ENCODE measurements at places on chromosomes 2 and 18.

DNA sequence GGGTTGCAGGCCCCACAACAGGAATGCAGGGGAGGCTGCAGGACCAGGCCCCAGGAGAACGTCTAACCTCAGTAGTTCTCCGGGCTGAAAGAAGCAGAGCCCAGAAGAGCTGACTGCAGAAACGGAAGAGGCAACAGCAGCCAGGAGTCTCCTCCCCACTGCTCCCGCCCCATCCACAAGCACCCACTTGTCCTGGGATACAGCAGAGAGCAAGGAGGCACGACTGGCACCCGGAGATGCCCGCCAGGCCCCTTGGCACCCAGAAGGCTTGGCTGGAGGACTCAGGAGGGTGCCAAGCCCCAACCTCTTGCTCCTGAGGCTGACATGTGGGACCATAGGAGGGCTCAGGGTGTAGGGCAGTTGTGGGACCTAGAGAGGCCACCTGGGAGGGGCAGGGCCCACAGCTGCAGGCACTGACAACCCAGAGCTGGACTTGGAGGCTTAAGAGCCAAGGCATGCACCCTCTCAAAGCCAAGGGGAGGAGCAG is 29.0 kb upstream of the TNS1 start:
- DNase-seq, result no peak

GRCh38 chr2:161424891-161425727 is 9.0 kb downstream of the TBR1 start:
- DNase-seq, result no peak

DNA sequence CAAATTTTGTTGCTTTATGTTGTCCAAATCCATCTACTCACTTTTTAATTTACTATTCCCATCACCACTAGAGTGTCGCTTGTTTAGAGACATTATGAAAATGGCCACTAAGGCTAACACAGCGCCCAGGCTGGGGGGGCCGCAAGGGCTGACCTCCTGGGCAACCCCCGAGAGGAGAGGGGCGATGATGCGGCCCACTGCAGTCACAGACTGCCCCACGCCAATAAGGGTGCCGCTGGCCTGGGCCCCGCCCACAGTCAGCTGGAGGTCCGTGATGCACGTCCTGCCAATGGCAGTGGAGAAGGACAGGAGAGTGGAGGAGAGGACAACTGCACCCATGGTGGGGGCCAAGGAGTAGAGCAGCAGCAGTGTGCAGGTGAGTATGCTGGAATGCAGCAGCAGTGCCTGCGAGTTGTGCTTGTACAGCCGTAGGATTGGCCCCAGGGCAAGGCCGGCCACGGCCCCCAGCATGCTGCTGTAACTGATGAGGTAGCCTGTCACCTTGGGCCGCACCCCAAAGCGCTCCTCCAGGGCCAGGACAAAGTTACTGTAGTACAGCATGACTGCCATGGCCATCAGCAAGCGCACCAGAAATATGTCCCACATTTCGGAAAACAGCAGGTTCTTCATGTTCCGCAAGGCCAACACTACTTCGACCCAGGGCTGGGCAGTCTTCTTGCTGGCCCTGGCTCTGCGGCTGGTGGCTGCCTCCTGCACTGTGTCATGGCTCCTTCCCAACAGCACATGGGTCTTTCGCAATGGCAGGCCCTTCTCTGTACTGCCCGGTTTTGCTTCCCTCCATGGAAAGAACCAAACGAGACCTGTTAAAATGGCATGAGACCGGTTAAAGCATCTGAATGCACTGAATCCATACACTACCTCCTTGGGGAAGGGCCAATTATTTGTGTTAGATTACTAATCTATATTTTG is 43.2 kb upstream of the TMEM182 start:
- no peak for DNase-seq

DNA sequence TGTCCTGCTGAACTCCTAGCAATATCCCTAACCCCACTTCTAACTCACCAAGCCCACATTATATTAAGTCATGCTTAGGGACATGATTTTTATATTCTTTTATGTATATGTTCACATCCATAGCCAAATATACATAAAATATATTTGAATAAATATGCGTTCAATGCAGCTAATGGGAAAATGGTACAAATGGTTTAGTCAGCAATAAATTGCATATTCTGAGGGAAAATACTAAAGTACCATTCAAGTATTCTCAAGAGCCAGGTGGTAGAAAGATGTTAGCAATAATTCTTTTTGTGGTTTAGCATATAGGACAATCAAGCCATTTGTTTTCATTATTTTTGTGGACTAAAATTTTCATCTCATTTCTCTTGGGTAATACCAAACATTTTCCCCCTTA is 306.0 kb downstream of the TDRD15 start:
- DNase-seq, result no peak

GRCh38 chr2:120441744-120442471 is 96.0 kb downstream of the INHBB start:
- no peak for DNase-seq

- DNase-seq, result no peak
Measured at GRCh38 chr2:110771547-110772382, 39.4 kb downstream of the ACOXL start.

- DNase-seq, result peak; percentile 69
Measured at GRCh38 chr2:61887717-61888266, 664 bp downstream of the CCT4 start.

DNA sequence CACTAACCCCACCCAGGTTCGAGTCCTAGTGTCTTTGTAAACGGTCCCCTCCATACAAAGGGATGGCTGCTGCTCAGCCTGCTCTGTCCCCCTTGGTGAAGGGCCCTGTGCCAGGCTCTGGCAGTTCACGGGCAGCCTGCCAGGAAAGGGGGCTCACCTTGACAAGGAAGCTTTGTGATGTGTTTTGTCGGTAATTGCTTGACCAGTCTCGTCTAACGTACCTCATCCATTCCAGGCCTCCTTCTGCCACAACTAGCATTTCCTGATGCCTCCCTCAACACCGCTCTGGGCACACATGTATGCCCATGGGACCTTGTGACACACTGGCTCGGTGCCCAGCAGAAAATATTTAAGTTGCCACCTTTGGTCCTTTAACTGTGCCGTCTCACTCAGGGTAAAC is 171.9 kb downstream of the KLHL29 start:
- DNase-seq, result no peak

All from inflammatory macrophage treated with lipopolysaccharide for 4 hours (primary cell).